ENCODE measurements at places on chromosomes 4 and X. TPM values are rescaled to one million over a fixed set of nuclear protein-coding genes. Genes with fewer than 3 reads are reported as not detected.
A peak's percentile ranks its signal among the peaks of the same experiment; 100 is the strongest.

Gene IL2
- not detected for polyA plus RNA-seq

Gene SOD3
- polyA plus RNA-seq = 7.3 TPM

Gene TEX11
- not detected for polyA plus RNA-seq

Gene CLDN22
- polyA plus RNA-seq = not detected

Gene MND1
- 2.3 TPM for polyA plus RNA-seq

Gene SSR4
- polyA plus RNA-seq = 480 TPM

Gene ATP1B4
- not detected for polyA plus RNA-seq

Gene KLKB1
- not detected for polyA plus RNA-seq

Gene SYN1
- polyA plus RNA-seq = 0.56 TPM

Gene ARL9
- polyA plus RNA-seq = 0.49 TPM

Gene CENPVL3
- not detected for polyA plus RNA-seq

Gene AKAP14
- polyA plus RNA-seq = not detected

GRCh38 chr4:85028910-85029309 is 62.4 kb upstream of the WDFY3 start:
- peak; percentile 22 for DNase-seq

DNA sequence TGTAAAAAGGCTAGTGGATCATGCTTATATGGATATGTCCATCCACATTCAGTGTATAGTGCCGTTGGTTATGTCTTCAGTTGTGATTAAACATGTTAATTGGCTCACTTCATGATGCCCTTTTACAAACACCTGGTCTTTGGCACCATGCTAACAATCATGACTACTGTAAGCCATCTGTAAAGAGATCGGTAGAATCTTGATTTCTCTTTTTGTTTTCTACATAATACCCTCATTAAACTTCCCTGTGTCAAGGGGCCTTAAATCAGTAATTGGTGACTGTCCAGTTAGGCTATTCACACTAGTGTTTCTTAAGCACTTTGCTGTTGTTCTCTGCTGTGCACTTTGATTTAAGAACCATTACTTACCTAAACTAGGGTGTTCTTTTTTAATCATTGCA is 475.2 kb downstream of the RPA4 start:
- DNase-seq = no peak

DNA sequence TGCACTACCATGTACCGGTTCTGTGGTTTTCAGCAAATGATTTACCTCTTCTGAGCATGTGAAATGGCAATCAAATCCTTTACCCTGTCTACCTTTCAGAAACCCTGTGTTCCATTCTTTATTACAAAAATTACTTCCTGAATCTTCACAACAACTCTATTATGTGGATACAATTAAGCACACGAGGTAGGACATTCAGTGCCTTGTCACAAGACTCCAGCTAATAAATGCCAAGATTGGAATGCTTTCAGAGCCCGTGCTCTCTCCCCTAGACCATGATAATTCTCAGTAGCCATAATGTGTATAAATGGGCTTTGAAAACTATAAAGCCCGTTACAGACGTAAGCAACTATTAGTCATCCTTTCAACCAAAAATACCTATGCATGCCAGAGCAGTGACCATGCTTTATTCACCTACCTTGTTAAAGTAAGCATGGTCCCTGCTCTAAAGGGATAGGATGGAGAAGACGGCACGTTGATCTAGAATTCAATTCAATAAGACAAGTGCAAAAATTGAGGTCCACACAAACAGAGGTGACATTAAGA is 2.4 kb downstream of the RXFP1 start:
- no peak for DNase-seq

- no peak for DNase-seq
Measured at GRCh38 chr4:106803083-106803482, 233.0 kb downstream of the DKK2 start.

GRCh38 chrX:155766321-155766720 is 114.8 kb upstream of the VAMP7 start:
- DNase-seq = no peak

- no peak for DNase-seq
Measured at GRCh38 chr4:8403976-8404375, 36.5 kb downstream of the ACOX3 start.

DNA sequence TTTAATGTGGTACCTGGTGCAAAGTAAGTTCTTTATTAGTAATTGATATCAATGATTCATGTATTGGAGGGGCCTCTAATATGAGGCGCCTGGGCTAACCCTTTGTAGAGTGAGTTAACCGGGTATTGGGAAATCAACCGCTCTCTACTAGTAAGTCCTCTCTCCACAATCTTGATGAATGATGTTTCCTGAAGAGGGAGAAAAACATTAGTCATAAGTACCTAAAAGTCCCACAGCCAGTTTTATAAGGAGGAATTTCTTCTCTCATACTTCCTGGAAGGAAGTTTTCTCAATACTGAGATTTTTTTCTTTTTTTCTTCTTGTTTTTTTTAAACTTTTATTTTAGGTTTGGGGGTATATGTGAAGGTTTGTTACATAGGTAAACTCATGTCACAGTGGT is 62.3 kb downstream of the AGTR2 start:
- peak; percentile 4 for DNase-seq

DNA sequence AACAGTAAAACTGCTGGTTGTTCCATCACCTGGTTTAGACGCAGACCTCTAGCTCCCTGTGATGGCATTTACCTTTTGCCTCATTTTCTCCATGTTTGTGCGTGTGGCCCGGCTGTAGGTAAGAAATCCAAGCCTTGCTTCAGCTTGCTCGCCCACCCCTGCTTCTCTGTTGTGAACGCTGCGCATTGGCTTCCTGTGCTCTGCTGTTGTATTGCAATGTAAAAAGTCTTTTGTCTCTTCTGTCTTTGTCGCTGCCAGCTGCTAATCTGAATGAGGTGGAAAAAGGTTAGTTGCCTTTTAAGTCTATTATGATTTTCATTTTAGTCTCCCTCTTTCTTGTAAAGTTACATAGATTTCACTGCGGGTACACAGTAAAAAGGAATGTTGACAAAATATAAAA is 127.3 kb upstream of the PACRGL start:
- no peak for DNase-seq

- DNase-seq = no peak
Measured at GRCh38 chr4:186761393-186761792, 37.7 kb upstream of the FAT1 start.

DNA sequence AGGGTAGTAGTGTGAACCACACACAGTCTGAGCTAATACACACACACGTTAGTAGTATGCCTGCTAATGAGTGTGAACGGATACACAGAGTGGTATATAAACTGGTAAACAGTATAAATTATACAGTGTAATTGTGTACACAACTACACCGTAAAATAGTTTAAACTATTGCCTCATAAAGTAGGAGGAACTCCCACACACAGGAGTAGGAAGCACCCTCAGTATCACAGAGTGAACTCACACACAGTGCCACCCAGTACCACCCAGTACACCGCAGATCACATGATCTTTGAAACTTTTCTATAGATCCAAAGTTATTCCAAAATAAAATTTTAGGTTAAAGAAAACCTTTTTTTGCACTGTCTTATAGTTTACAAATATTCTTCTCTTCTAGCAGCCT is 275.1 kb downstream of the ADGRA3 start:
- no peak for DNase-seq

DNA sequence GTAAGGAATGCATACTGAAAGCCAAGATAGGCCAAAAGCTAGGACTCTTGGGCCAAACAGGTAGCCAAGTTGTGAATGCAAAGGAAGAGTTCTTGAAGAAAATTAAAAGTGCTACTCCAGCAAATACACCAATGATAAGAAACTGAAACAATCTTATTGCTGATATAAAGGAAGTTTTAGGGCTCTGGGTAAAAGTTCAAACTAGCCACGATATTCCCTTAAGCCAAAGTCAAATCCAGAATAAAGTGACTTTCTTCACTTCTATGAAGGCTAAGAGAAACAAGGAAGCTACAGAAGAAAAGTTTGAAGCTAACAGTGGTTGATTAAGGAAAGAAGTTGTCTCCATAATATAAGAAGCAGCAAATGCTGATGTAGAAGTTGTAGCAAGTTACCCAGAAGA is 397.6 kb downstream of the PACRGL start:
- no peak for DNase-seq

DNA sequence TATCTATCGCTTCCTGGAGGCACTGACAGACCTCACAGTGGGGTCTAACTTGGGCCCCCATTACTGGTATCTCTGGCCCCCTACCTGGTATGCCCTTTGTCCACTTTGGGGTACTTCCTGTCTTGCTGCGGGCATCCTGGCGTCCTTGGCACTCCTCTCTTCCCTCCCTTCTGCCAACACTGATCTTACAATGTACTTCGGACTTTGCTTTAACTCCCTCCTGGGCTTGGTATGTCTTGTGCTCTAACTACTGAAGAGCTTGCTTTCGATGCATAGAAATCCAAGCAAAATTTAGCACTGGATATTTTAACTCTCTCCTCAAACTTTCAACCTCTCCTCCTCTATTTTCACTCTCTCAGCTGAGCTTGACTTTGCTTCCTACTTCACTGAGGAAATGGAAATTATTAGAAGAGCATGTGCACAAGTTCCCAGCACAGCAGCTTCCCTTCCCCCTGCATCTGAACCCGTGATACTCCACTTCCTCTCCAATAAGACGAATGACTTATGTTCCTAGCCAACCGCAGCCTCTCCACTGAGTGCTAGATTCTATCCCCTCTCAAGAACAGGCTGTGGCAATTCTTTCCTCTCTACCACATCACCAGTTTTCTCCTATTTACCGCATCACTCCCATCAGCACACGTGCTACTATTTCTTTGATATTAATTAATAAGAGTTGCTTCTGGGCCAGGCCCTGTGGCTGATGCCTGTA is 52.9 kb downstream of the SUPT20HL2 start:
- peak; percentile 47 for DNase-seq

- no peak for DNase-seq
Measured at GRCh38 chr4:137543198-137543597, 10.9 kb upstream of the PCDH18 start.

Measured in IMR-90 (cell line).